Activated CD4-positive, alpha-beta T cell treated with anti-CD3 and anti-CD28 coated beads, Interleukin-2, amount 10 ng/mL, durations not matched to agents 7 days and 5 days (primary cell): ENCODE measurements at places on chromosomes 2 and 18. TPM values are rescaled to one million over a fixed set of nuclear protein-coding genes. Genes with fewer than 3 reads are reported as not detected.

DNA sequence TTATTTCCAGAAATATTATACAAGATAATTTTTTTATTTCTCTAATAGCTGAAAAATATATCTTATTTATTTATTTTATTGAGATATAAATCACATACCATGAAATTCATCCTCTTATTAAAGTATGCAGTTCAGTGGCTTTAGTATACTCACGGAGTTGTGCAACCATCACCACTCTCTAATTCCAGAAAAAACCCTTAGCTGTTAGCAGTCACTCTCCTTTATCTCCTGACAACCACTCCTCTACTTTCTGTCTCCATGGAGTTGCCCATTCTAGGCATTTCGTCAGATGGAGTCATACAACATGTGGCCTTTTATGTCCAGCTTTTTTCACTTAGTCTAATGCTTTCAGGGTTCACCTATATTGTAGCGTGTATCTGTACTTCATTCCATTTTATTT, 66.5 kb downstream of the TCF7L1 start:
- no peaks in the 10 kb centered on the region for H3K36me3 ChIP-seq
- H3K27ac ChIP-seq = no peak overlapping the region
- no peak overlapping the region for H3K4me3 ChIP-seq
- peaks cover 6% of the 10 kb centered on the region for H3K27me3 ChIP-seq
- DNase-seq = no peak
- H3K4me1 ChIP-seq = no peaks in the 10 kb centered on the region

GRCh38 chr2:110993557-110994231, 127.0 kb upstream of the BCL2L11 start:
- DNase-seq = no peak
- no peak overlapping the region for H3K4me3 ChIP-seq
- H3K36me3 ChIP-seq = no peaks in the 10 kb centered on the region

GRCh38 chr18:754656-755055, 42.2 kb upstream of the ENOSF1 start:
- no peak for DNase-seq
- no peaks in the 10 kb centered on the region for H3K4me1 ChIP-seq
- no peak overlapping the region for H3K4me3 ChIP-seq
- H3K36me3 ChIP-seq = peaks cover 9% of the 10 kb centered on the region

DNA sequence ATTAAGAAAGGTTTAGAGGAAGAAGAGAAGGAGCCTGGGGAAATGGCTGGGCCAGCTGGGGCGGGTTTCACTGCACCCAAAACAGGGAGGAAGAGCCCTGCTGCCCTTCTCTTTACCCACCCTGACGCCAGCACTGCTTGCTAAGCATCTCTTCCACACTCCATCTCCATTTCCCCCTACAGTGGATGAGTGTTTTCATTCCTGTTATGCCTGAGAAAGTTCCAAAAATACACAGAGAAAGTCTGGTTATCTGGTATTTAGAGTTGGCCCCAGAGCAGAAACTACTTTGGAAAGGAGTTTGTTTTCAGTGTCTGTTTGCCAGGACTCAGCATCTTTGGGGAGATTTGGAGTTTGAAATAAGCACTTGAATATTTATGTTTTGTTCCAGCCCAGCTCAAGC, 451.0 kb downstream of the SLC4A3 start:
- no peak overlapping the region for H3K27ac ChIP-seq
- DNase-seq = no peak

DNA sequence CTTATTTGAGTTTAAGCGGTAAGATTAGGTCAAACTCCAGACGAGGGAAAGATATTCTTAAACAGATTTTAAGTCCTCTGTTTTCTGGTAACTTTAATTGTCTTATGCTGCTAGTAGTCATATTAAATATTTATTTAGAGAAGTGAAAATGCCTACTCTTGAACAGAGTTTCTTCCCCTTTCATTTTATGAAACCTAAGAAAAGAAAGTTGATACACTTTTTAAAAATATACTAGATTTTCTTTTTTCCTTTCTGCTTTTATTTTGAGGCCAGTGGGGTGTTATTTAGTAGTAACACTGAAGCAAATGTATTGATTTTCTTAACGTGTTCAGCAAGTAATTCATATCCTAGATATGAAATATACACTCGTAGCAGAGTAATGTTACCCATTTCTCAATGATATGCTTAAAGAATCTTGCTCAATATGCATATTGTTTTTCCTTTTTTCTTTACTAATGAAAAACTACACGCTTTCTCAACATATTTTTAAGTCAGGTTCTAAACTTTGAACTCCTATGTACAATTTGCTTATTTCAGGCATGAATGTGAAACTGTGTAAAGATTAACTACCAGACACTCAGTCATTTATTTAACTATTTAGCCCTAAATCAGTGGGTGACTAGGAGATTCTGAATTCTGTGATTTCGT, 691 bp downstream of the KYNU start:
- no peak overlapping the region for H3K27ac ChIP-seq
- H3K4me1 ChIP-seq = no peaks in the 10 kb centered on the region
- H3K27me3 ChIP-seq = no peaks in the 10 kb centered on the region
- no peaks in the 10 kb centered on the region for H3K36me3 ChIP-seq
- DNase-seq = no peak
- H3K4me3 ChIP-seq = no peak overlapping the region

DNA sequence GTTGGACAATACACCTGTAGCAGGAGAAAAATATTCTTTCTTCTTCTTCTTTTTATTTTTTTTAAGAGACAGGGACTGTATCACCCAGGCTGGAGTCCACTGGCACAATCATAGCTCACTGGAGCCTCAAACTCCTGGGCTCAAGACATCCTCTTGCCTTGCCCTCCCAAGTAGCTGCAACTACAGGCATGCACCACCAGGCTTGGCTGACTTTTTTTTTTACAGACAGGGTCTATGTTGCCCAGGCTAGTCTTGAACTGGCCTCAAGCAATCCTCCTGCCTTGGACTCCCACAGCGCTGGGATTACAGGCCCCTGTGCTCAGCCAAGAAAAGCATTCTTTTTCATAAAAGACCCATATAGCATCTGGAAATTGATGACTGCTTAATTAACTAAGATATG, 17.1 kb upstream of the ARHGAP28 start:
- H3K27me3 ChIP-seq = no peaks in the 10 kb centered on the region
- no peak overlapping the region for H3K4me3 ChIP-seq
- H3K36me3 ChIP-seq = no peaks in the 10 kb centered on the region
- DNase-seq = no peak
- no peak overlapping the region for H3K27ac ChIP-seq
- H3K4me1 ChIP-seq = no peaks in the 10 kb centered on the region

- no peak for DNase-seq
- no peaks in the 10 kb centered on the region for H3K27me3 ChIP-seq
- H3K36me3 ChIP-seq = no peaks in the 10 kb centered on the region
- no peak overlapping the region for H3K4me3 ChIP-seq
- H3K4me1 ChIP-seq = peaks cover 8% of the 10 kb centered on the region
Measured at GRCh38 chr2:157312866-157313486, 12.6 kb downstream of the ERMN start.

- no peaks in the 10 kb centered on the region for H3K4me1 ChIP-seq
- no peak for DNase-seq
- H3K36me3 ChIP-seq = no peaks in the 10 kb centered on the region
- no peak overlapping the region for H3K4me3 ChIP-seq
Measured at GRCh38 chr2:79275863-79276262, 116.3 kb upstream of the REG3A start.

- no peak overlapping the region for H3K4me3 ChIP-seq
- DNase-seq = no peak
- H3K4me1 ChIP-seq = peaks cover 57% of the 10 kb centered on the region
Measured at GRCh38 chr2:230267556-230267955, 42.0 kb downstream of the SP140 start.

HRH4 gene
- 0.21 TPM for total RNA-seq

KIAA2012 gene
- total RNA-seq = not detected

MRO gene
- not detected for total RNA-seq
